NCI-H2029 treated with DMSO at 0.1 percent for 48 hours (cell line): ENCODE measurements at places on chromosomes 5 and 9.
A peak's percentile ranks its signal among the peaks of the same experiment; 100 is the strongest.

GRCh38 chr9:18324928-18325745 is 148.8 kb upstream of the ADAMTSL1 start:
- DNase-seq, result no peak

- DNase-seq, result no peak
Measured at GRCh38 chr5:82881571-82882174, 195.5 kb downstream of the TMEM167A start.

DNA sequence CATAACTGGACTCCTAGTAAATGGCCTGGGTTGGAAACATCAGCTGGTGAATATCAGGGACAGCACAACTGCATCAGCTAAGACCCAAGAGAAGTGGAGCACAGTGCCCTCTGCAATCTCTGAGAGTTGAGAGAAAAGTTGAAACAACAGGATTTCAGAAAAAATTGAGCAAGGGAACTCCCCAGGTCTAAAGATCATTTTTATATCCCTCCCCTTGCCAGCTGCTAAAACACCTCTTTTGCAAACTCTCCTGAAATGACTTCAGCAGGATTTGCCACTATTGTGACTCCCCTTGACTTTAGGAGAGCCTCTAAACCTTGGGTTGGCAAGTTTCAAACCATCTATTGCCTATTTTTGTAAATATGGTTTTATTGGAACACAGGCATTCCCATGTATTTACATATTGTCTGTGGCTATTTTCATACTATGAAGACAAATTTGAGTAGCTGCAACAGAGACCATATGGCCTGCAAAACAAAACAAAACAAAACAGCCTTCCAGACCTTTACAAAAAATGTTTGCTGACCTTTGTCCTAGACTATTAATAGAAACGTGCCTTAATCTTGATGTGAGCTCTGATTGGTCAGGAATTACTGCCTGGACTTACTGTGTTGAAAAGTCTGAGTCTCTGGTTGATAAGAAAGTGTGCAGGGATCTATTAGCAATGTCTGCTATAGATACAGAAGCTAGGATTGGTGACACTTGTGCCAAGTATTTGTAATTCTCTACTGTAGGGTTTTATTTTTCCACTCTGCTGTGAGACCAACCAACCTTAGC is 37.7 kb upstream of the PLPPR1 start:
- DNase-seq, result no peak

DNA sequence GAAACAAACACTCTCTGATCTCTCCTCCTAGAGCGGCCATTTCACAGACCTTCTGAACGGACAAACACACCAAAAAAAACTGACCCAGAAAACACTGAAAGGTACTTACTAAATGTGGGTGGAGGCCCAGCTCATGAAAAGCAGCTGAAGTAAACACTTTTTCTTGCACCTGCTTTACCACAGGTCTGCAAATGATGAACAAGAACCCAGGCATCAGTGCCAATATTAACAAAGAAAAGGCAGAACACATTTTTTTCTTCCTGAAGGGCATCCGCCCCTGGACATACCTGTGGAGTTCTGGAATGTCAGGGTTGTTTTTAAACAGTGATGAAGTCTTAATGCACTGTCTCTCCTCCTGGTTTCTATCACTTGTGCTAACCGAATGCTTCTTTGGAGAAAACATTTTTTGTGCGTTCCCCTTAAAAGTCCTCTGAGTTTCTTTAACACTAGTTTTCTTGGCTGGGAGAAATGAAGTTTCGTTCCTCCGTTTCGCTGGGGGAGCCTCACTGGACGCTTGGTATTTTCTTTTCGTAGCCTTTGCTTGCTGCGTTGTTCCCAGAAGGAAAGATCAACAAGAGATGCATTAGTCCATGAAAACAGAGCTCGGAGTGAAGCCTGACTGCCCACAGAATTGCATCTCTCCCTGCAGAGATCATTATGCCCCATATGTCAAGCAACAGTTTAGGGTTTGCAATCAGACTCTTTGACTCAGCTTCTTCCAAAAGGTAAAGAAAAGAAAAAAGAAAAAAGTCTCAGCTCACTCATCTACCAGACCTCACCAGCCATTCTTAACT is 7.4 kb downstream of the DDX31 start:
- no peak for DNase-seq

DNA sequence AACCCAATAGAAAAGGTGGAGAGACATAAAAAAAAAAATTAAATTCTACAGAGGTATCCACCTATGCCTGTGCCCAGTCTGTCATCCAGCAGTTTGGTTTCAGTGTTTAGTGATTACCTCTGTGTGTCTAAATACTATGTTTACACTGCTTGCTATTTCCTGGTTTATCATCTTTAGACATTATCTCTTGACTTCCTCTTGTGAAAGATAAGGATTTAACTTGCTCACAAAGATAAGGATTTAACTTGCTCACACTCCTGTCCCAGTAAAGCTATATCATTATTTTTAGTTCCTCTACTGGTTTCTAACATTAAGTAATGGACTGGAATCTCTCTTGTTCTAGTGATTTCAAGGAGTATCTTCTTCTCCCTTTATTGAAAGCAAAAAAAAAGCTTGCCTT is 53.9 kb upstream of the ZFR start:
- DNase-seq, result no peak

DNA sequence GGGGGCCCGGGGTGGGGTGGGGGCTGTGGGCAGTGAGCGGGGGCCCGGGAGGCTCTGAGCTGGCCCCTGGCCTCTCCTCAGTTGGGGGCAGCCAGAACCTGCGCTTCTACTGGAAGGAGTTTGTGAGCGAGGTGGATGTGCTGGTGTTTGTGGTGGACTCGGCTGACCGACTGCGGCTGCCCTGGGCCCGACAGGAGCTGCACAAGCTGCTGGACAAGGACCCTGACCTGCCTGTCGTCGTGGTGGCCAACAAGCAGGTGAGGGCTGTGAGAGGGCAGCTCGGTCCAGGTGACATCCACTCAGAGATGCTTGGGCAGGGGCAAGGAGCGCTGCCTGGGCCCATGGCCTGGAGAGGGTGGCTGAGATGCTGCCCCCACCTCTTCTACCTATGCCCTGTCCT is 3.4 kb downstream of the ARL10 start:
- no peak for DNase-seq

DNA sequence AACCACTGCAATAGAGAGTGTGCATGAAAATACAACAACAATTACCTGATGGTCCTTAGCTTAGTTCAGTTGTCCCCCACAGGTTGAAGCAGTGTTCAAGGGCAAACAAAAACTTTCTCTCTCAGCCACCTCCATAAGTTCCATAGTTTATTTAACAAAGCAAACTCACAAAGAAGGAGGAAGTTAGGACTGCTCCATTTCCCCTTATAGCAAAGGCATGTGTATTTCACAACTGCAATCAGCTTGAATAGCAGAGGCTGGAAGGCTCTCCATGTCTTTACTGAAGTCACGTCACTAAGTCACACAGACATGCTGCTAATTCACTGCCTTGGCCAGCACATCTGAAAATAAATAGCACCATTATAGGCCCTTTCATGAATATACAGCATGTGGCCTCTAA is 43.3 kb downstream of the DOCK8 start:
- no peak for DNase-seq

DNA sequence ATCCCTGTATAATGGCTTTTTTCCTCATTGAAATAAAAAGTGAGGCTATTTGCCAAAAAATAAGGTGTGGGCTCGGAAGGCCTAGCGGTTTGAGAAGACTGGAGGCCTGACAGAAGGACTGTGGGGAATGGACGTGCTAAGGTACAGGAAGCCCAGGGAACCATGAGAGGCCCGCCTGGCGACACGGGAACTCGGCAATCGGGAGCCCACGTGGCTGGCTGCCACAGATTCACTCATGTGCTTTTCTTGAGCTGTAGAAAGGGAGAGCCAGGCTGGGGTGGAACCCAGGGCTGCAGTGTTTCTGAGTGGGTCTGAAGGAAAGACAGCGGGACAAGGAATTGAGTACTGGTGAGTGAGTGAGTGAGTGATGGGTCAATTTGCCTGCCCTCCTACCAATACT is 11.9 kb upstream of the DDX41 start:
- no peak for DNase-seq

GRCh38 chr5:2131196-2131595 is 248.5 kb upstream of the IRX4 start:
- no peak for DNase-seq

DNA sequence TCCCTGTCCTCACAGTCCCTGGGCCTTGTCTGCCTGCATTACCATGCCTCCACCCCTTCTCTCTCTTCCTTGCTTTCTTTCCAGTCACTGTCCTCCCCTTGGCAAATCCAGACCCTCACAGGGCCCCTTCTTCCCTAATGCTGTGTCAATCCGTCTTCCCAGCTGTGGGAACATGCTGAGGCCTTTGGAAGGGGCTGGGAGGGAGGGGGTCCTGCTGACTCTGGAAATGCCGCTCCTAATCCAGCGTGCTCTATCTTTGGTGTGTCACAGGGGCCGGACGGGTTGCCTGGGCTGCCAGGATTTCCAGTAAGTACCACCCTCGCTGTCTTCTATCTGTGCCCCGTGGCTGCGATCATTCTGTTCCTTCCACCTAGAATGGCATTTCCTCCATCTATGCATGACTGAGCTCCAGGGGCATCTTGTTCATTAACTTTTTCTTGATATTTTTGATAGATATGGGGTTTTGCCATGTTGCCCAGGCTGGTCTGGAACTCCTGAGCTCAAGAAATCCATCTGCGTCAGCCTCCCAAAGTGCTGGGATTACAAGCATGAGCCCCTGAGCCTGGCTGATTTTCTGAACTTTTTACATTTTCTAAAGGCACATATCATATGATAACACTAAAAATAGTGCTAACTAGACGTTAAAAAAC is 64.5 kb upstream of the TGFBR1 start:
- no peak for DNase-seq

GRCh38 chr5:64811050-64811640 is 42.4 kb downstream of the CWC27 start:
- peak; percentile 40 for DNase-seq

- no peak for DNase-seq
Measured at GRCh38 chr9:30504502-30504905, 1879.9 kb upstream of the ACO1 start.

DNA sequence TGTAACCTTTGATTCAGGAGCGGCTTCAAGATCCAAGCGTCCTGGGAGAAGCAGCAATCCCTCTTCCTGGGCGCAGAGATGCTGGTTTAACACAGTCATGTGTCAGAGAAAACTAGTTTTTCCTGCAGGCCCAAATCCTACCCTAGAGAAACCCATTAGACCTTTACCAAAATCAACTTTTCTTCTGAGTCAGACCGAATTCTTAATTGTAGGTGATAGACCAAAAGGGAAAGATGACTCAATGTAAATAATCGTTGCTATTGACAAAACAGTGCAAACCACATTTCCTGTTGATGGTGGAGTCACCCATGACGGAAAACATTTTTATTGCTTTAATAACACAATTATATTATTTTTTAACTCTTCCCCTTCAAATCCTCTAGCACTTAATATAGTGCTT is 40.1 kb downstream of the SLC1A1 start:
- no peak for DNase-seq

- no peak for DNase-seq
Measured at GRCh38 chr9:105439428-105439827, 8.4 kb upstream of the FSD1L start.

DNA sequence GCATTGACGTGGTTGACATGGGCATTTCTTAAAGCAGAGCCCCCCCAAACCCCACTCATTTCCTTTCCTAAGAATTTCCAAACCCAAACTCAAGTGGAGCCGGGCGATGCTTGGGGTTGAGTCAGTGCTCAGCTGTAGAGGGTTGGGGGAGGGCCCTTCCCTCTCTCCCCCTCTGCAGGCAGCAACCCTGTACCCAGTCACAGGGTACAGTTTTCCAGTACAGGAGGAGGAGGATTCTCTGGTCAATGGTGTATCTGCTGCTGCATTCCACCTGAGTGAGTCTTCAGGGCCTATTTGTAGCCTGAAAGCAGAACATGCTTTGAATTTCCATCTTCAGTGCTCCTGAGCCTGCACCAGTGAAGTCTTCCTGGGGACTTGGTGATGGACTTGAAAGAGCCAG is 55.8 kb downstream of the ENTREP1 start:
- DNase-seq, result no peak

DNA sequence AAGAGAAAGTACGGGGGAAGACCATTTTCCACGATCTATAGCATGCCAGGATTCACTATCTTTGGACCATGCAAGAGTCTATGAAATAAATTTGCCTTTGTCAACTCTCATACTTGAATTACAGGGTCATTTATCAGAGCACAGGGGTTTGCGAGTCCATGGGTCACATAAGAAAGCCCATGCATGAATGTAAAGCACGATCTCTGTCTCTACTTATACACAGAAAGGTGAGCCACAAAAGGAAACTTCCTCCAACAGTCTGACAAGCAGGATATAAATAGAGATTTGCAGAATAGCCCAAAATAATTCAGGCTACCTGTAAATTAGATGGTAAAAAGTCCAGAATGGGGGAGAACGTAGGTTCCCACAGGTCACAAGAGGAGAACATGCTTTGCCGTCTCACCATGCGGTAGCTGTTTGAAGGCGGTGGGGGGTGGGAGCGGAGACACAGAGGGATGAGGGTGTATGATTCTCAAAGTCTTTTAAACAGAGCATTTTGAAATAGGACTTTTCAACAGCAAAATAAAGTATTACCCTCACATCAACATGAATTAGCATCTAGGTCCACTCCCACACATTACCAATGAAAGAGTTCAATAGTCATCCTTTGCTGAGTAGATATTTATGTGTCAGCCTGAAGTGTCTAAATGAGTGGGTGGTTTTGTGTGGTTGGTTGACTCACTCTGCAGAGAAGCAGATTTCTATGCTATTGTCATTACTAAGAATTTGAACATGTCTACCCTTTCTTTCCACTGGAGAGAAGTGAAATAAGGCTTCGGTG is 279.7 kb downstream of the EBF1 start:
- no peak for DNase-seq

GRCh38 chr9:96604004-96604319 is 15.7 kb downstream of the CDC14B start:
- DNase-seq, result no peak

- DNase-seq, result no peak
Measured at GRCh38 chr5:37709020-37709419, 130.8 kb downstream of the GDNF start.

- DNase-seq, result peak; percentile 29
Measured at GRCh38 chr9:38316166-38316780, 76.2 kb upstream of the ALDH1B1 start.

DNA sequence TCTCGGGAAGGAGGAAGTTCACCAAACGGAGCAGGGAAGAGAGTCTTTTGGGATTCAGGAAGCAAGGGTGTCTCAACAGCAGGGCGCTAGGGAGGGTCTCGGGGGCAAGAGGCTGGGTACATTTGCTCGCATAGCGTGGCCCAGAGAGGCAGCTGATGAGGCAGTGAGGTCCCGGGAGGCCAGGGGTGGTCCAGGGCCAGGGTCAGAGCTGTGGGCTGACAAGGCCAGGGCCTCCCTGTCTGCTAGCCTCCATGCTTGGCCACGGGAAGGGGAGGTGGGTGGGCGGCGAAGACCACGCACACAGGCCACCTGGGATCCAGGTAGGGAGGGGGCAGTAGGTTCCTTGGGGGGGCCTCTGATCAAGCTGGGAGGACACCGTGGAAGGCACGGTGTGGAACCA is 6.0 kb downstream of the NDOR1 start:
- DNase-seq, result no peak

DNA sequence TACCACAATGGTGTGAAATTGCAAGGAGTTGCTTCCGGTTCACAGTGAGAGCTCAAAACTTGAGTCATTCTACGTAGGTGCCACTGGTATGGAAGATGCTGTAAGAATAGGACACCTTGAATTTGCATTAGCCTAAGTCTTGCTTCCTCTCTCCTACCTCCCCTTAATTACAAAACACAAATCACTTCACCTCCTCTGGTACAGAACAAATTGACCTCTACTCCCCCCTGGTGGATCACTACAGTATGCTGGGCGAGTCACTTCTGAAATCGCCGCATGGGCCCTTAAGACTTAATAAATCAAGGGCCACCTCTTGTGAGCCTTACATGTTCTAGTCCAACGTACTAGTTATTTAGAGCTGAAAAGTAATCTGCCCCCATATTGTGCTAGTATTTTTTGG is 145.3 kb upstream of the SMARCA2 start:
- no peak for DNase-seq
